CD4-positive, alpha-beta T cell treated with Interleukin-17A for 1 hour (primary cell): ENCODE measurements at places on chromosomes 2 and 18.

GRCh38 chr2:196249171-196249570 is 77.8 kb upstream of the STK17B start:
- no peak for DNase-seq

DNA sequence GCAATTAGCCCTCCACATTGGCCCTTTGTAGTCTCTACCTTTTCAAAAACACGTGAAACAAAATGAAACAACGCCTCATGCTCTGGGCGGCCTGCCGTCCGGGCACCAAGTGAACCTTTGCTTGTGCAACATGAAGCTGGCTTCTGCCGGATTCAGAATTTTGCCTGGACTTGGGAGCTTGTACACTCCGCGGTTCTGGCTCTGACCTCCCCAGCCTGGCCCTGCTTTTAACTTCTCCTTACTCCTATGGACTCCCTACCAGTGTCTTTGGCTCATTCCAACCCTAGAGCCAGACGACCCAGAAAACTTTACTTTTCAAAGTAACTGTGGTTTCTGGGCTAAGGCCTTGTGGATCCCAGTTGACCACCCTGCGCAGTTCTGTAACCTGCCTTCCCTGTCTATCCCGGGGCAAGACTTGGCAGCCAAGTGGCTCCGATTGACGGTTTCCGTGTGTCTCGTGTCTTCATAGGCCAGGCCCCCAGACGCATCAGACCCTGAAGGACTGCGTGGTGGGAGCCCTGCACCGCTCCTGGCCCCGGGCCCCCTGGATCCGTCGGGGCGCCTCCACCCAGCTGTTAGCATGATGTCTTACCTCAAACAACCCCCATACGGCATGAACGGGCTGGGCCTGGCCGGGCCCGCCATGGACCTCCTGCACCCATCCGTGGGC is 1.9 kb downstream of the OTX1 start:
- no peak for DNase-seq

DNA sequence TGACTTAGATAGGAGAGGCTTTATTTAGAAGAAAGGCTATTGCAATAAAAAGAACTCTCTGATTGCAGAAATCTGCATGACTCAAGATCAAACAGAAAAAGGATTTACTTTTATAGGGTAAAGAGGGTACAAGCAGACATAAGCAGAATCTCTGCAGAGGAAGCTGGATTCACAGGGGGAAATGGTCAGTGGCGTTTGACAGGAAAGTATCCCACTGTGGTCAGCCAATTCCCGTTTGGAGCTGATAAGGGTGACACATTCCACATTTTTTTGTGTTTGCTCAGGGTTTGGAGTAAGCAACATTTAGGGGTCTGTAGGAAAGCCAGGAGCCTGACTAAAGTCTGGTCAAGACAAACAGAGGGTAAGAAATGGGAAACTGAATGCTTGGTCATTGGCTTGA is 23.9 kb upstream of the SCYGR5 start:
- DNase-seq: no peak

DNA sequence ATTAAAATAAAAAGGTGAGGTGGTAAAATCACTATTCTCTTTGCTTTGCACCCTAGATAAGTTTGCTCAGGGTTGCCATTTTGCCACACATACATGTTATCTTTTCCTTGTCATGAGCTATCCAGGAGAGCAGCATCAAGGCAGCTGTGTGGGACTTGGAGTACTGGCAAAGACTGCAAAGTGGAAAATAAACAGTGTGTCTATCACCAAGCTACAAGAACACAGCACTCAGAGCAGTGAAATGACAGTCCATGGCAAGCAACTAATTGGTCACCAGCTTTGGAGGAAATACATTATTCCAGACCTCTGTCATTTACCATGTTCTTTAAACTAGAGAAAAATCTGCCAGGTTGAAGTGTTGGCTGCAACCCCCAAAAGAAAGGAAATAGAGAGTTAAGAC is 687.8 kb upstream of the FANCL start:
- no peak for DNase-seq

- no peak for DNase-seq
Observed at GRCh38 chr18:9531791-9532410, 56.6 kb downstream of the RALBP1 start.

DNA sequence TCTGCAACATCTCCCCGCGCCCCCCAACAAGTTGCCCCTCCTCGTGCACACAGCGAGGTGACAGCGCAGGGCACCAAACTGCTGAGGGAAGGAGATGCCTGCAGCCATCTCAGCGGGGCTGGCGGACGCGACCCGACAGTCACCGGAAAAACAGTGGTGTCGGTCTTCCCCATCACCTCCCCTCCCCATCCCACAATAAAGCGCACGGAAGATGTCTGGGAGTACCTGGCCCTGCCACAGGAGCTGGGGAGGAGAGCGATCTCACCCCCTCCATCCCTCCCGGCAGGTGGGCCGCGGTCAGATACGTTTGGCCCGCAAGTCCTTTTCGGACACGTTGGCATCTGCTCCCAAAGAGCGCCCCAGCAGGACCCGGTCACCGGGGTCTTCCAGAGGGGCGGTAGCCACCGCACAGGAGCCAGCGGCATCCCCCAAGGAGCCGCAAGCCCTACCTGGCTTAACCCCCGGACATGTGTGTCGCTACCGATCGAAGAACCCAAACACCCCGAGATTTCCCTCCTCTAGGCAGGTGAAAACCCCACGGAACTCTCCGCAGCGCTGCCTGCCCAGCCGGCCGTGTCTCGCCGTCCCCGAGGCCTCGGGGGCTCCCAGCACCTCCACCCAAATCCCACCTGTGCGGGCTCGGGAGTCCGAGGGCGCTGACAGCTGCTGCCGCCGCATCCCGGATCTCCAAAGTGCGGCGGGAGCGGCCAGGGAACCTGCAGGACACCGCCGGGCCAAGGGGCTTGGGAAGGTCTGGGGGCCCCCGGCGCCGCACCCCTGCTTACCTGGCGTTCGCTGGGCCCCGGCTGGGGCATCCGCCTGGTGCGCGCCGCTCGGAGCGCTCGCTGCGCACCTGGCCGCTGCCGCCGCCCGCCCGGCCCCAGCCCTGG is 657 bp downstream of the ATP8B1 start:
- DNase-seq: no peak

DNA sequence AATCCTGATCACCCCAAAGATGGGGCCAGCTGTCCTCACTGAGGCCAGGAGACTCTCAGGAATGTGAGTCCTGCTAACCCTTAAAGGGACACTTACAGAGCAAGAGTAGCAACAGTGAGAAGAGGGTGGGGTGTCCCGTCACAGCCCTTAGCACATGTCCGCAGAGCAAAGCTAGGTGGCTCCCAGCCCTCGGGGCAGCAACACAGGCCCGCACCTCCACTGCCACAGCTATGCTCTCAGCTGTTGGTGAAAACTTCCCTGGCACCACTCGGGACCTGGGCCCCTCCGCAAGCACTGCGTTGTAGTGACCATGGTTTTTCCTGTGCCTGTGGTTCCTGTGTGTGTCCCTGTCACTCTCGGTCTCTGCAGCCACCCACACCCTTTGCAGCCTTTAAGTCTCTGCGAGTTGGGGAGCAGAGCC is 76.4 kb upstream of the UXS1 start:
- no peak for DNase-seq

DNA sequence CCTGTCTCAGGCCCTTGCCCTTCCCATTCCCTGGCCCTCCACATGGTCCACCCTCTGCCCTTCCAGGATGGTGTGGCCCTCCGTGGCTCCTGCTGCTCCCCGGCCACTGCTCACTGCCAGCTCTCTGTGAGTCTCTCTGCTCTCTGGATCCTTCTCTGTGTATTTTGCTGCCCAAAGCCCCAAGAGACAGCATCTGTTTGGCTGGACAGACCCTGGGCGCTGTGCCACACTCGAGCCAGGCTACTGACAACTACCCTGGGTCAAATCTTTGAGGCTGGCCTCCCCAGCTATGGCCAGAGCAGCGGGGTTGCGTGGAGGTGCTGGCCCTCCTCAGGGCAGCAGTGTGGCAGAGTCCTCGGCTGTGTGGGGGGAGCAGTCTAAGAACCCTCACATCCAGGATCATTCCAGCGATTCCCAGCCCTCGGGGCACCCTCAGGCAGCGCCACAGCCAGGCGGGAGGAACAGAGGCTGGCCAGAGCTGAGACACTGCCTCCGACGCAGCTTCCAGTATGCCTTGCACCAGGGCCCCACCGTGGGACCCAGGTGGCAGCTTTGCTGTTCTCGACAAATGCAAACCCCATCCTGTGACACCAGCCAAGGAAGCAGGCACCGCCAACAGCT is 139.4 kb upstream of the GLI2 start:
- no peak for DNase-seq

DNA sequence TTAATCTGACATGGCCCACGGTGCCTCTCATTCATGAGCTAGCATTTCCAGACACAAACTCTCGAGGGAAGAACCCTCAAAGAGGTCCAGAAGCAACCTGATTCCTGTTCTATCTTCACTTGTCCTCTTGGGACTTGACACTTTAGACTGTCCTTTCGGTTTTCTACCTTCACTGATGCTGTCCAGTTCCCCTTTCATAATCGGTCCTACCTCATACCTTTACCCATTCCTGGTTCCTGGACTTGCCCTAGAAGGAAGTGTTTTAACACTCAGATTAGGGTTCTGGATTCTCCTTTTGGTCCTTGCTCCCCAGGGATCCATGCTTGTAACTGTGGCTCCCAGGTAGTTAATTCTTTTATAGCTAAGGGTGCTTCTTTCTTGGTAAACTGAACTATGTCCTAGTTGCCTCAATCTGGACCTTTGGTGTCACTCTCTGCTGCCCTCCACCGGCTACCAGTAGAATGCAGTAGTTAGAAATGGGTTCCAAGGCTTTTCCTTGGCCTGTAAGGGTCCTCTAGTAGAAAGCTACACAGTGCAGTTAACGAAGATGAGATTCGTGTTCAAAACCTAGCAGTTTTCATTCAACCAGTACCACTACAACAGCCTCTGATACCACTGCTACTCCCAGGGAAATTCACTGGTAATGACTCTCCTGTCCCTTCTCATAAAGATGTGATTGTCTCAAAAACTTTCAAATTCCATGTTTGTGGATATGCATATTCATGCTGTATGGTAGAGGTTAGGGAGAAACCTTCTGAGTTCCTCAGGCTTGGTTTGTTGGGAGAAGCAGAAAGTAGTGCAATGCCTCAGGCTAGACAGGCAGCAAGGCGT is 178.1 kb upstream of the CYP26B1 start:
- no peak for DNase-seq

DNA sequence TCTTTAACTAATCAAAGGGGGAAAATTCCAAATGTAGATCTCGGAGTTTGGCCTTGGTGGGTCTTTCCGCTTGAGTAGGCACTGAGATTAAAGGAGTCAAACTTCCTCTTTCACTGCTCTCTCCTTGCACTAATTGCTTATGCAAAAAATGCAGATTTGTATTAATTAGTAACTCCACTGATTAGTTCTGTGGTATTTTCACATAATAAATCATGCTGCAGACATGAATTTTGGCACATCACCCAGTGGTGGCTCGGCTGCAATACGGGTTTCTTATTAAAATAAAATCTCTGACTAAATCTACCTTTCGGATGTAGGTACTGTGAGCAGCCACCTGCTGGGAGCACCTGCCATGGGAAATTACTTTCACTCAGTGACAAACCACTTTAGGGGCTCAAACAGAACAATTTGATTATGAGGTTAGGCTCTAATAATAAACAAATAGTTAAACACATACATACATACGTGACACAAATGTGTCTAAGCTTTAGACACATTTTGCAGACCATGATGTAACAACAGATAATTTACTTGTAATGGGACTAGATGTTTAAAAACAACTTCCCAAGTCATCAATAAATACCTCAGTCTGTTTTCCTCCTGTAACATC is 6.4 kb upstream of the NEUROD1 start:
- no peak for DNase-seq
